NCI-H510A treated with DMSO at 0.1 percent for 48 hours (cell line): ENCODE measurements at places on chromosomes 12 and 14.

GRCh38 chr12:69348162-69348938 is at the start of gene LYZ:
Gene LYZ (plus strand): TSS chr12:69348381. CDS start chr12:69348409, 28 bp downstream.
- no peak for DNase-seq

- no peak for DNase-seq
These were observed 18.6 kb downstream of the SH2B3 start for GRCh38 chr12:111424189-111424792.

GRCh38 chr14:89952576-89952975 is 2.0 kb downstream of the EFCAB11 start:
- DNase-seq: no peak

DNA sequence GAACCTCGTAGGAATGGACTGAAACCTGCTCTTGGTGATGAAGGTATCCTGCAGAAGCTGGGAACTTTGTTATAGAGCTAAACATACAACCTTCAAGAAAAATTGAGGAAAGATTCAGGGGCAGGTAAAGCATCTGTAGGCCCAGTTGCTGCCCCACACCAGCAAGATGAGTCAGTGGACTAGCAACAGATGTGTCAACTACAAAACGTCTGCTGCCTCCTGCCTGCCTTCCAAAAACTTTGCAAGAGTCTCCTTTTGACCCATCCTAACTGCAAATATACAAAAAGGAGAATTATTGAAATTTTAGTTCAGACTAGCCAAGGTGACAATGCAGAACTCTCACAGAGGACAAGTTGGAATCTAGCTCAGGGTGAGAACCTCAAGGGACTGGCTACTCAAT is 60.9 kb upstream of the TMTC1 start:
- DNase-seq: no peak

- DNase-seq: peak; percentile 5
These were observed 230.2 kb upstream of the RGS6 start for GRCh38 chr14:71701990-71702389.
